GDM1 (cell line): ENCODE measurements at places on chromosomes 2 and 18.

DNA sequence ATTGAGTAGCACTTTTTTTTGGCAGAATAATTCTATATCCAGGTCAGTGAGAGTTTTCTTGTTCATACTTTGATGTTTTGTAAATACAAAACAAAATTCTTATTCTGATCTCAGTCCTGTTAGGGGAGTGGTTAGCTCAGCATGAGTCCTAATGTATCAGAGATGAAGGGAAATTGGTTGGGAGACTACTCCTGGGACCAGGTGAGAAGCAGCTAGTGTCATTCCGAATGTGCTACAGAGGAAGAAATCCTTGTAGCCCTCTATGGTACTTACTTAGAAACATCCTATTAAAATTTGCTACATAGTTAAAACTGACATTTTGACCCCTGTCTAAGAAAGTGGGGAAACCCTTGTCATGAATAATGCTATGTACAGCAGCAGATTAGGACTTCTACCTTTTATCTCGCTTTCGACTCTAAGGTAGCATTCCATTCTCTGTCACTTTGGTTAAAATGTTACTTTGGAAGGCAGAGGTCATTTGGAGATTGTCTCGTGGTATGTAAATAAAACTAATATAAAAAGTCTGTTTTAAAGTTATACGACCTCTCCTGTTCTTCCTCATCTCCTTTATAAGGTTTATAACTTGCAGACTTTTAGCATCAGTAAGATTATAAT, 65.8 kb downstream of the PARD3B start:
- no peak for DNase-seq

- no peak for DNase-seq
Observed at GRCh38 chr2:47339745-47340541, 63.0 kb upstream of the MSH2 start.

DNA sequence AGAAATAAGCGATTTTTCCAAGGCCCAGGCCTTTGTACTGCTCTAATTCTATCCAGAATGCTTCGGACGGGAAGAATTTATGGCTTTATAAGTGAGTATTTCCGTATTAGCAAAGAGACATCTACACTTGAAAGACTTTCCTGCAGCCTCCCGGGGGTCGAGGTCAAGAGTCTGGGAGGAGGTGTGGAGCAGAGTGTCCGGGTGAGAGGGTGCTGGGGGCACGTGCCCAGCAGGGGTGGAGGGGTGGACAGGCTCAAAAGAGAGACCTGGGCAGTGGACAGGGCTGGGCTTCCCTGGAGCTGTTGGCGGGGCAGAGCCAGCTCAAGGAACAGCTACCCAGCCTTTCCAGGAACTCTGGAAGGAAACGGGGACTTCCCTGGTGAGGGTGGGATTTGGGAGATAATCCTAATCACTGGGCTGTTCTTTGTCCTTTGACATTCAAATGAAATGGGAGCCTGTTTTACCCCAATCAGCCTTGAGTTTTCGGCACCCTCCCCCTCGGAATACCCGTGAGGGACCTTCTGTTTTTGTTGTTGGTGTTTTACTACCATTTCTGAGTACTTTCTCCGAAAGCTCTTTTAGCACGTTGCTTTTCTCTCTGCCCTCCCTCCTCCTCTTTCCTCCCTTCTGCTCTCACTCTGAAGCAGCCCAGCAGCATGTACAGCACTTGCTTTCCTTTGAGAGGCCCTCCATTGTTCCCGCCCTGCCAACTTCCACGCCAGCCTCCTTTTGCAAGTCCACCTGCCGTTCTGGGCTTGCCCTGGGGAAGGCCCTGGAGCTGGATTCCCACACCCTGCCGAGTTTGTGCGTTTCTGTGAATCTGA, 164.7 kb downstream of the AGAP1 start:
- no peak for DNase-seq

- DNase-seq = no peak
Observed at GRCh38 chr2:201698588-201699226, at the start of gene MPP4. Gene MPP4 (minus strand): TSS chr2:201698644. CDS start chr2:201693954, 4,690 bp downstream.

- DNase-seq = peak; percentile 33
Observed at GRCh38 chr2:193272011-193272410, 1077.3 kb upstream of the TMEFF2 start.
